ENCODE measurements at places on chromosomes 7 and 10.

DNA sequence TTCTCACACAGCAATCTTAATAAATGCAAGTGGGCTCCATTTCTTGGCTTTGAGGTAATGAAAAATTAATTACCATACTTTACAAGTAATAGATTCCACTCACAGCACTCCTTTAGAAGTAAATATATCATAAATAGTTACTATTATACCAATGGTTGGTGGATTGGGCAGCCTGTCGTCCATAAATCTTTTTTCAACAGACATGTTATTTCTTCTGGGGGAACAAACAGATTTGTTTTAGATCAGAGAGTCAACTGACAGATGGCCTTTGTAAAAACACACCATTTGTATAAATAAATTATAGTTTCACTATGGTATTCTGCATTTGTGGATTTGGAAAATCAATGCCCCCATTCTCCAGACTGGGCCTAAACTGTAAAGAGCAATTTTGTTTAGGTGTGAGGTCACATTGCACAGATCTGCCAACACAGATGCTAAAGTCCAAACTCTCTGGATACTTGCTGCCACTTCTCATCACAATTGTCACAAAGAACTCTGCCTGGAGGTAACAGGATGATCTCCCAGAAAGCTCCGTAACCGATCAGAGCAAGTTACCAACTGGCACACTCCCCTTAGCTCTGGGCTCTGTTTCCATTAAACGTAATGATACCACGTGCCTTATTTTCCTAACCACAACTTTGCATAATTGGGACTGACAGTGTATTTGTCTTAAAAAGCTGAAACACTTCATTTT is 4.5 kb upstream of the MACROH2A2 start:
- DNase-seq, result no peak

- no peak for DNase-seq
Measured at GRCh38 chr7:16270844-16271243, 150.5 kb downstream of the CRPPA start.

GRCh38 chr10:88288320-88289059 is 294.6 kb downstream of the RNLS start:
- no peak for DNase-seq

DNA sequence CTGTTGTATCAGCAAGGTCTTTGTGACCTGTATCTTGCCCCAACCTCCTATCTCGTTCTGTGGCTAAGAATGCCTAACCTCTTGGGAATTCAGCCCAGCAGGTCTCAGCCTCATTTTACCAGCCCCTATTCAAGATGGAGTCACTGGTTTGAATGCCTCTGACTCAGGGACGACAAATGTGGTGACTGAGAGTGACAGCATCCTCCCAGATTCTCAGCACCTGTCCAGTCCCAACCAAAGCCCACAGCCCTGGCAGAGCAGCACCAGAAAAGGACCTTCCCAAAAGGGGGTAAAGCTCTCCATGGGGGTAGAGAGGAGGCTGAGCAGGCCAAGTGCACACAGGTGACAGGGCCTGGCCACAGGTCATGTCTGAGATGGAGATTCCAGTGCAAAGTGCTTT is 35.4 kb upstream of the GPAM start:
- DNase-seq, result no peak

GRCh38 chr10:104582602-104582951 is 58.5 kb upstream of the SORCS3 start:
- DNase-seq, result no peak

DNA sequence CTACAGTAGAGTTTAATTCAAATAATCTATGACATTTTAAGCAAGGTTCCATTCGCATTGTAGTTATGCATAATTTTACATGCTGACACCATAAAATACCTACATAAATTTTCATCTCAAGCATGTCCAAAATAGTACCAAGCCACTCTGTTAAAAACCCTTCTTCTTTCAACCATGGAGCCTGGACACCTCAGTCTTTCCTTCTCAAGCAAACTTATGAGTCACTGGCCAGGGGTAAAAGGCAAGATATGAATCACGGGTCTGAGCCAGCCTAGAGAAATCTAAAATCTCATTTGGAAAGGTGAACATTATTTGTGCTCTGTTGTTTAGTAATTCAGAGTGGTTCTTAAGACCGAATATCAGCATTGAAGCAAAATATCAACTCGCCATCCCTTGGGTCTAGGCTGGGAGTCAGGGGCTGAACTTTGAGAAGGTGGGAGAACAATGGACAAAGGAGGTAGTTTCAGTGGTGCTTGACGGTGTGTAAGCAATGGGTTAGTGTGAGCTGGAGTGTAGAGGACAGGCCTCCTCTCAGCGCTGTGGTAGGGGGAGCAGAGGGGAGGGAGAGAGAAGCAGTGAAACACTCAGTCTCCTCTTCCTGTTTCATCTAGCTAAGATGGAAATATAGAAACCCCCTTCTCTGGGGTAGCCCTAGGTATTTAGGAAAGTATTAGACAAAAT is 19.1 kb upstream of the GPAM start:
- no peak for DNase-seq

DNA sequence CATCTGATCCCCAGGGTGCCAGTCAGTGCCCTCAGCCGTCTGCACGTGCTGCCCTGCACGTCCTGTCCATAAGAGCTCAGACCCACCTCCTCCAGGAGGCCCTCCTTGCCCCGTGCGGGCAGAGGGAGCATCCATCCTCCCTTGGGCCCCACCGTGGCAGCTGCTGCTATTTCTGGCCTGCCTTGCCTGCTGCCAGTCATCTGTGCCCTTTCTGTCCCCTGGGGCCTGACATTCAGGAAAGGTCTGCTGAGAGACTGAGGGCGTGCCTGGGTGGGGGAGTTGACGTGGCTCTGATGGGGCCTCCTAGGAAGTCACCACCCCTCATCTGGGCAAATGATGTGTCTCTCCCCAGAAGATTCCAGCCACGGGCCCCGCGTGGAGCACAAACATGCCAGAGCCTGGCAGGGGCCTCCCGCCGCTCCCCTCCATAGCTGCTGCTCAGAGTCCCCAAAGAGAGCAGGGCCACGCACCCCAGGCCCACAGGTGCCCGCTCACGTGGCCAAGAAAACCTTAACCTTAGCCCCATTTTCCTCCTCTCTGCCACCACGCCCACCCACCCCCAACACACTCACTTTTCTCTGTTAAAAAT is 21.8 kb downstream of the DPYSL4 start:
- no peak for DNase-seq

- no peak for DNase-seq
Measured at GRCh38 chr7:21656796-21657195, 114.0 kb downstream of the DNAH11 start.

DNA sequence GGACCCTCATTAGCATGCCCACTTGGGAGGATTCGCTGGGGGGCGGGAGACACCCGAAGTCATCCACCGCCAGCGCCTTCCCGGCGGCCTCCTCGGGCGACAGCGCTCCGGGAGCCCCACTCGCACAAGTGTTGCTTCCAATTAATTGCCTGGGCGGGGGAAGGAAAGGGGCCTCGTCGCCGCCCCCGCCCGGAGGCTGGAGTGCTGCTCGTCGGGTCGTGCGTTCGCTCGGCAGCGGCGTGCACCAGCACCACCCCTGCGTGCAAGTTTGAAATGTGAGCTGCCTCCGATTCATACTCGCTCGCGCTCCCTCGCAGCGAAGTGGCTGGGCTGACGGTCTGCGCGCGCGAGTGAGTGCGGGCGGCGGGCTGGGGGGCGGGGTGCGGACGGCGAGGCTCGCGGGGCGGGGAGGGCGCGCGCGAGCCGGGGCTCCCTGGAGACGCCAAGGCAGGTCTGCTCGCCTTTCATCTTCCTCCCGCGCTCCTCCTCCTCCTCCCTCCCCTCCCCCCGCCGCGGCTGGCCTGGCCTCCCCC is 104.6 kb upstream of the PPIF start:
- DNase-seq, result peak; percentile 18

DNA sequence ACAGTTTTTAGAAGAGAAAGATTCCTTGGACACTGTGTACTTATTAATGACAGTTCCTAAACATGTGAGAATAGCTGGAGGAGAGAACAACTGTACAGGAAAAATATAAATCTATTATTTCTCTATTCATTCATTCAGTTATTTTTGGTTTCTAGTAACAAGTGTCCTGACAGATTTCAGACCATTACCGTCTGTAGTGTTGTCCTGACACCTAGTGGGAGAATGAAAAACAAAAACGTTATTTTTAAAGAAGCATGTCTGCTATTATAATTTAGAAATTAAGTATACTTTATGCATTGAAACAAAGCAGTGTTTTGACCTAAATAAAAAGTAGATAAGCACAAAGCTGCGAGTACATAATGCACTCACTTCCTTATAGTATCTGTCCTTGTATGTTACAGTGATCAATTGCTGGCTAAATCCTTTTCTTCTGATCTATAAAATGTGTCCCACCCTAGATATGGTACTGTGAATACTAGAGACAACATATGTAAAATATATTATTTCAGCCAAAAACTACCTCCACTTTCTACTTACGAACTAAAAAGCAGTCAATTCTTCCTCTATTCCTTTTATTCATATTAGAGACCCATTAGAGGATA is 575.6 kb downstream of the ARL4A start:
- DNase-seq, result no peak

- DNase-seq, result no peak
Measured at GRCh38 chr7:80467069-80467468, 44.8 kb downstream of the GNAT3 start.

DNA sequence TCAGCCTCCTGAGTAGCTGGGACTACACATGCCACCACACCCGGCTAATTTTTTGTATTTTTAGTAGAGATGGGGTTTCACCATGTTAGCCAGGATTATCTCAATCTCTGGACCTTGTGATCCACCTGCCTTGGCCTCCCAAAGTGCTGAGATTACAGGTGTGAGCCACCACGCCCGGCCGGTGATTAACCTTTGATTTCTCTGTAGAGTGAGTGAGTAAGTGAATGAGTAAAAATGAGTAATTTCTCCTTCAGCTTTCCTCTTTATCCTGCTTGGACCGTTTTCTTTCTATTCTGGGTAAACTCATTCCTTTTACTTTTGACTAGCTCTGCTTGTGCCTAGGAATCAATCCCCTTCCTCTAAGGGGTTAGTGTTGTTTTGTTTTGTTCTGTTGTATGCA is 36.8 kb downstream of the ST7 start:
- no peak for DNase-seq

DNA sequence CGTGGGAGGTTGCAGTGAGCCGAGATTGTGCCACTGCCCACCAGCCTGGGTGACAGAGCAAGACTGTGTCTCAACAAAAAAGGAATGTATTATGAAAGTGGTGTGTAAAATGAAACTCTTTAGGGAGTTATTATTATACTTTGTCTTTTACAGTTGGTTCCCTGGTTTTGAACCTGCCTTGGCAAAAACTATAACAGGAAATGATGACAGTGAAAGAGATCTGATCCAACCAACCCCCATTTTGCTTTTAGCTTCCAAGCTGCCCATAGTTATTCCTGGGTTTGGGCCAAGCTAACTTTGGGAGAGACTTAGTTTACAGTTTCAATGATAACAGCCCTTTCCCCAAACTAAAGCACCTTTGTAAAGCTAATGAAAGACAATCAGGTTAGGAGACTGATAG is 34.1 kb upstream of the NMT2 start:
- no peak for DNase-seq

Data from CD8-positive, alpha-beta memory T cell (primary cell).